Mammary microvascular endothelial cell (primary cell): ENCODE measurements at places on chromosomes 2 and 18. TPM values are rescaled to one million over a fixed set of nuclear protein-coding genes. Genes with fewer than 3 reads are reported as not detected.

Gene ALPP
- not detected in 2 replicates for total RNA-seq

Gene NDC80
- total RNA-seq: 30.8 and 33.0 TPM in 2 replicates

Gene ZNF142
- total RNA-seq: 15.1 and 15.2 TPM in 2 replicates

Gene RRM2
- total RNA-seq: 149 and 173 TPM in 2 replicates

Gene SPP2
- not detected in 2 replicates for total RNA-seq

Gene CLEC4F
- 0.10 TPM in 1 of 2 replicates, not detected in the other for total RNA-seq
